ENCODE measurements at places on chromosomes 11 and 22.

- DNase-seq: no peak
Measured at GRCh38 chr22:44787832-44788231, 35.5 kb downstream of the ARHGAP8 start.

DNA sequence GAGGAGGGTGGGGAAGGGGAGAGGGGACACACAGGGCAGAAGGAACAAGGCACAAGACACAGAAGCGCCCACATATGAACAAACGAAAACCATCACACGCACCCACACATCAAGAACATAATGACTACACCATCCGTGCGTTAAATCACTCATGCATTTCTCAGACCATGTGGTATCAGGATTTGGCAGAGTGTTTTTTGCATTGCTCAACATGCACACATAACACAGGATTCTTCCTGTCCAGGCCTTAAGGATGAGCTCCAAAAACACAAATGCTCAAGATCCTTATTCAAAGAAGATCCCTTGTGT lies 309.5 kb downstream of the CADM1 start:
- no peak for DNase-seq

DNA sequence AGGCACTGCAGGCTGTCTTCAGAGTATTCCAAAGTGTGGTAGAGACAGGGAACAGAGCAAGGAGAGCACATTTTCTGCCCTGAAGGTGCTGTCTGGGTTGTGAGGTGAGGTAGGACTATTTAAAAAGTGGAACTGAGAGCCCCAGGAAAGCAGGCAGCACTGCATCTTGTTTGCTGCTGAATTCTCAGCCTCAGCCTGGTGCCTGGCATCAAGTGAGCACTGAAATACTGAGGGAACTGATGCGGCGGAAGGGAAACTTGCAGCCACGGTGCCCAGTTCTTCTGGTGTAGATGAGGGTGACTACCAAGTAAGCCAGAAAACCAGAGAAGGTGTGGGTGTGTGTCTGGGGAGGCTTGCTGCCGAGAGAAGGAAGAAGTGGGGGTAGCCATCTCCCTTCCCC lies 59.5 kb downstream of the TNRC6B start:
- no peak for DNase-seq

DNA sequence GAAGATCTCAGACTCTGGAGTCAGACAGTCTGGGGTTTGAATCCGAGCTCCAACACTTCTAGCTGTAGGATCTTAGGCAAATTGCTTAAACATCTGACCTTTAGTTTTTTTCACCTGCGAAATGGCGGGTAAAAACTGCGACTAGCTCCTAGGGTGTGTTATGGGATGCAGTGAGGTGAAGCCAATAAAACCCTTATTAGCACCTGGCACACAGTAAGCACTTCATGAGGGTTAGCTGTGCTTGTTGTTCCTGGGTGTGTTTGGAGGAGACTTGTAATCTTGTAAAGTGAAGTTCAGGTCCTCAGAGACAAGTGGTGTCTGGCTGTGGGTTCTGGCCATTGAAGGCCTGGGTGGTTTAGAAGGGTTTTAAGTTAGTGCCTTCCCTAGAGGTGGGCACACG lies 68.9 kb downstream of the ZBTB16 start:
- no peak for DNase-seq

DNA sequence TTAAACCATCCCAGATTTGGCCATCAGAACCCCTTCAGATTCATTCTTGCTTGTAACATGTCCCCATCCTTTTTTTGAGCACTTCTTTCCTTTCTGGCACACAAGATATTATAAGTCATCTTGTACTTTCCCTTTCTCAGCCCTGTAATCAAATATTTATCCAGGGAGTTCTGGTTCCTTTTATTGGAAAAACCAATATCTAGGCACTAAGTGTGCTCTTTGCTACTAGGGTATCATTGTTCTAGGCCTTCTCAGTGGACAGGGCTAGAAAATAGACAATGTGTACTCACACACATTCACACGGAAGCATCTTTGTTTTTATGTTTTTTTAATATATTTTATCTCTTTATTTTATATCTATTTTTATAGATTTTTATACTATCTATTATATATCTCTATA lies 47.3 kb downstream of the ARL14EP start:
- no peak for DNase-seq

DNA sequence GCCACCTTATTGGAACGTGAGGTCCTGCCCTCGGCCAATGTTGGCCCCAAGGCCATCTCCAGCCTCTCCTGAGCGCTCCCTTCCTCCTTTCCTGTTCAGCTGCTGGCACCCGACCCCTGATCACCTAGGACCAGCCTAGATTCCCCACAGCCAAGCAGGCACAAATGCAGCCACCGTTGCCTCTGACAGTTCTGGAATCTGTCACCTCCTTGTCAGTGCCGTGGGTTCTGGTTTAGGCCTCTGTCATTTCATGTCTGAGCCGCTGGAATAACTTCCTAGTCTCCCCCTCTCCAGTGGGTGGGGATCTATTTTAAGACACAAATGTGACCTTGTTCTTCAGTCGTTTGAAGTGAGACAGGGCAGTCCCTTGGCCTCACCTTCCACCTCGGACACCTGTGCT lies 29.7 kb downstream of the FADS3 start:
- DNase-seq: no peak

DNA sequence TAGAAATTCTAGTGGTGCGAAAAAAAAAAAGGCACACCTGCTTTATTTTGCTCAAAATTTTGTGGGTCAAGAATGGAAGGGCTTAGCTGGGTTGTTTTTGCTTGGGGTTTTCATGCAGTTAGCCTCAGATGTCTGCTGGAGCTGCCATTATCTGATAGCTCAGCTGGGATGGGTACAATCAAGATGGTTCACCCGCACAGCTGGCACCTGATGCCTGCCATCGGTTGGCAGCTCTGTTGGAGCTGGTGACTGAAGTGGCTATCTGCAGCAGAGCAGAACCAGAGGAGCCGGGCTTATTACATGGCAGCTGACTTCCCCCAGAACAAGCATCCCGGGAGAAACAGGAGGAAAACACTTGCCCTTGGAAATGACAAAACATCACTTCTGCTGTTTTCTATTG lies 12.1 kb upstream of the ELFN2 start:
- no peak for DNase-seq

GRCh38 chr11:134207538-134208239 lies 16.1 kb downstream of the NCAPD3 start:
- peak; percentile 24 for DNase-seq

- DNase-seq: no peak
Measured at GRCh38 chr22:27113211-27113635, 455.8 kb downstream of the MIAT start.
